ENCODE measurements at places on chromosomes 6 and 20.
A peak's percentile ranks its signal among the peaks of the same experiment; 100 is the strongest.

GRCh38 chr20:47818016-47818415 lies 32.7 kb upstream of the SULF2 start:
- DNase-seq, result no peak

DNA sequence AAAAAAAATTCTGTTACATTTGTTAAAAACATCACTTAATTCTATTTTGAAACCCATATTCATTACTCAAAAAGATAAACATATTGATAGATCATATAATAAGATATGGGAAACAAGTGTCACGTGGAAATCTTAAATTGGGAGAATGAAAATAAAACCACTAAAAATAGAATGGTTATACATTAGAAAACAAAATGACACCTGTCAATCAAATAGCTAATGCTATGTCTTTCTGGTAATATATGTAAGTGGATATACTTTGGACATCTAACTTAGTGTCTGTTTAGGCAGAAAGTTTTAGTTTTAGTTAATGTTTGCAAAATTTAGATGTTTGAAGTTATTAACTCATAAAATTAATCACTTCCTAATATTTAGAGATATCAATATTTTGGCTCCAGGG lies 95.1 kb upstream of the SIM1 start:
- DNase-seq, result no peak

- peak; percentile 71 for DNase-seq
These were observed 190.2 kb downstream of the TSHZ2 start for GRCh38 chr20:53162251-53162835.

GRCh38 chr6:126923807-126924206 lies 194.7 kb upstream of the RSPO3 start:
- no peak for DNase-seq

DNA sequence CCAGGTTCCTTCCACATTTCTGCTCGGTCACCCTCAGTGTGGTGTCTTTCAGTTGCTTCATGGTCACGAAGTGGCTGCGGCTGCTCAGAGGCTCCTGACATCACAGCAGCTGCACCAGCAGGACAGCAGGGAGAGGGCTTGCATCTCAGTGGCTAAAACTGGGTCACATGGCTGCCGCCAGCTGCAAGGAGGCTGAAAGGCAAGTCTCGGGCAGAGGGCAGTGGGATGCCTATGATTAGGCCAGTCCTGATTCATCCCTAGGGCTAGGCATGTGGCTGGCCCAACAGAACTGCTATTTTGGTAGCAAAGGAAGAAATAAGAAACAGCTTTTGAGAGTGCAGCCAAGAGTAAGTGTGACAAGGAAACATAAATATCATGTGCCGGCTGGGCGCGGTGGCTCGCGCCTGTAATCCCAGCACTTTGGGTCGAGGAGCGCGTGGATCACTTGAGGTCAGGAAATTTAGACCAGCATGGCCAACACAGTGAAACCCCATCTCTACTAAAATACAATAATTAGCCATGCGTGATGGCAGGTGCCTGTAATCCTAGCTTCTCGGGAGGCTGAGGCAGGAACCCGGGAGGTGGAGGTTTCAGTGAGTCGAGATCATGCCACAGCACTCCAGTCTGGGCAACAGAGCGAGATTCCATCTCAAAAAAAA lies 46.6 kb downstream of the RBM38 start:
- no peak for DNase-seq

- no peak for DNase-seq
These were observed 198.0 kb downstream of the SIM1 start for GRCh38 chr6:100266494-100267401.

GRCh38 chr6:146526192-146526591 lies 17.4 kb upstream of the RAB32 start:
- DNase-seq, result peak; percentile 22

DNA sequence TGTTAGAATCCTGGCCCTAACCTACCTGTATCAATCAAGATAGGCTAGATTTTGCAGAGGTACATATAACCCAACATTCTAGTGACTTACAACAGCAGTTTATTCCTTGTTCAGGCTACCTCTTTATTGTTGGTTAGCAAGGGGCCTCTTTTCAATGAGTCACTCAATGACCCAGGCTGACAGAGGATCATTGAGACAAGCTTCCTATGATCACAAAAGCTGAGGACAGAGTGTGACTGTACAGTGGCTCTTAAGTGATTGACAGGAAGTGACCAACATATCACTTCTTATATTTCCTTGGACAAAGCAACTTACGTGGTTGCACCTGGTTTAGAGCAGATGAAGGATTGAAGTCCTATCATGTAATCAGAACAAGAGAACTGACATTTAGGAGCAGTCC lies 740.9 kb downstream of the FRK start:
- peak; percentile 1 for DNase-seq

GRCh38 chr6:166595061-166595780 lies 8.7 kb upstream of the RAMACL start:
- DNase-seq, result peak; percentile 96

DNA sequence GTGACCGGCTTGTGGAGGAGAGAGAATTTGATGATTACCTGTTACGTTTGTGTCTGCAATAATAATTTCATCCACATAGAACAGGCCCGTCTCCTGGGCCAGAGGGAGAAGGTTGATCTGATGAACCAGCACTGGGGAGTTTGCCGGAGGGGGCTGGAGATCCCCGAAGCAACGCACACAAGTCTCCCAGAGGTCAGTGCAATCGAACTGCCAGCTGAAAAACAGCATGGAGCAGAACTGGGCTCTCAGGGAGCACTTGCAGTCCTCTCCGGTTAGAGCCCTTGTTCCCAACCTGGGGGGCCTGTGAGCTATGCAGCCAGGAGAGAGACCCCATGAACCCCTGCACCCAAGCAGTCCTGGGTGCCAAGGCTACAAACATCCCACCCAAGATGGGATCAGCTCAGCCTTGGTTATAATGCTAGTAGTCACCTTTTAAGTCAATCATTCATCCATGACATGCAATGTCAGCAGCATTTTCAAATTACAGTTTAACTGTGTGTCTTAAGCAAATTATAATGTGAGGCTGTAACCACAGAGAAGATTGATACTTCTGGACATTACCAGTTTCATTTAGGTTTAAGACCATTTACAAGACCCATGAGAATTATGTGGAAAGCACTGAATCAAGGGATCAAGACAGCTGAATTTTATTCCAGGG lies 34.2 kb downstream of the PKHD1 start:
- DNase-seq, result no peak

- no peak for DNase-seq
These were observed 51.8 kb downstream of the ELOVL4 start for GRCh38 chr6:79895382-79896074.

DNA sequence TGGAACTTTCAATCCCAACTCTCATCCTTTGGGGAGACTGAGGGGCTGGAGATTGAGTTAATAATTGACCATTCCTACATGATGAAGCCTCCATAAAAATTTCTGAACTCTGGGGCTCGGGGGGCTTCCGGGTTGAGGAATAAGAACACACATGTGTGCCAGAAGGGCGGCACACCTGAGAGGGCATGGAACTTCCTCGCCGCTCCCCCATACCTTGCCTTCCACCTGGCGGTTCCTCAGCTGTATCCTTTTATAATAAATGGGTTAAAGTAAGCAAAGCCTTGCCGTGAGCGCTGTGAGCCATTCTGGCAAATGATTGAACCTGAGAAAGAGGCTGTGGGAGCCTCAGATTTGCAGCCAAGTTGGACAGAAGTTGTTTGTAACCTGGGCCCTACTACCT lies 164.8 kb downstream of the LY86 start:
- no peak for DNase-seq

DNA sequence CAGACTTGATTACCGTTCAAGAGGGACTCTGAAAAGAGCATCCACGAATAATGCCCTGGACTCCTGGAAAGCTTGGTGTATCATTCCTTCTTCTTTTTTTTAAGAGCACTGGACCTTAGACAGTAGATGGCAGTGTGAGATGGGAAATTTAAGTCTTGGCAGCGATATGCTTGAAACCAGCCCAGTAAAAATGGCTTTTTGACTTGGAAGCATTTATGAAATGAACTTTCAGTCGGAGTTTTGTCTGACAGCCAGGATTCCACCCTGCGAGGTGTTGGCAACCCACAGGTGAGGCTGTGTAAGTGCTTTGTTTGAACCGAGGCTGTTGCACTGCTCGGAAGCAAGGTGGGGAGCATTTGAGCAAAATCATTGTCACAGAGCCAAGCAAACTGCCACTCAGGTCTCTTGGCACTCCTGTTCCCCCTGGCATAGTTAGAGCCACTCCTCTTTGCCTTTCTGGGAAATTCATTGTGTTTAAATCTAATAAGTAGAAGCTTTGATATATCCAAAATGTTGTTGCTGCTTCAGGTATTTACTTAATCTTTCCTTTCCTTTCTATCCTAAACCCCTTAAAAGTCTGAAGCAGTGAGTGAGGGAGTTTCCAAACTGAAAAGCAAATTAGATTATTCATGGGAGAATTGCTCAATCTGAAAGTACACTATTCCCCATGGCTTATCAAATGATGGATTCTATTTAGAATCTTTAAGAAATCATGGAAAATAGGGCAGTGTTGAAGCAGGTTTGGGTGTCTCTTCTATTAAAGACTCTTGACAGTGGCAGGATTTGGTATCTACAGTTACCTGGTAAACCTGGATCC lies 272.8 kb upstream of the SLC35B3 start:
- peak; percentile 21 for DNase-seq

DNA sequence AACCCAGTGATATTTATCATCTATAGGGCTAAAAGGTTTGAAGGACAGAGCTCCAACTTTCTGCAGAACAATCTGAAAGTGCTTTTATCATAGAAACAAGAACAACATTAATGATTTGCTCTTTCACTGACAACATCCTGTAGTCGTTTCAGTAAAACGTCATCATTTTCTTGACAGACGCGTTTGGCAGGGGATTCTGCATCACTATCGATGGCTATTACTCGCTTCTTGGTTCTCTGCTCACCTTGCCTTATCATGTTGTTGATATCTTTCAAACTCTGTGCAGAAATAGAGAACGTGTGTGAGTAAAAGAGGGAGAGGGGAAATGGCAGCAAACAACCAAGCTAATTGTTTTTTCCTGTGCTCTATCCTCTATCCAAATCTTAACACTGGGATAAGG lies 47.1 kb upstream of the SAMHD1 start:
- no peak for DNase-seq

- DNase-seq, result no peak
These were observed 6.4 kb downstream of the ZNF512B start for GRCh38 chr20:63963348-63963741.

DNA sequence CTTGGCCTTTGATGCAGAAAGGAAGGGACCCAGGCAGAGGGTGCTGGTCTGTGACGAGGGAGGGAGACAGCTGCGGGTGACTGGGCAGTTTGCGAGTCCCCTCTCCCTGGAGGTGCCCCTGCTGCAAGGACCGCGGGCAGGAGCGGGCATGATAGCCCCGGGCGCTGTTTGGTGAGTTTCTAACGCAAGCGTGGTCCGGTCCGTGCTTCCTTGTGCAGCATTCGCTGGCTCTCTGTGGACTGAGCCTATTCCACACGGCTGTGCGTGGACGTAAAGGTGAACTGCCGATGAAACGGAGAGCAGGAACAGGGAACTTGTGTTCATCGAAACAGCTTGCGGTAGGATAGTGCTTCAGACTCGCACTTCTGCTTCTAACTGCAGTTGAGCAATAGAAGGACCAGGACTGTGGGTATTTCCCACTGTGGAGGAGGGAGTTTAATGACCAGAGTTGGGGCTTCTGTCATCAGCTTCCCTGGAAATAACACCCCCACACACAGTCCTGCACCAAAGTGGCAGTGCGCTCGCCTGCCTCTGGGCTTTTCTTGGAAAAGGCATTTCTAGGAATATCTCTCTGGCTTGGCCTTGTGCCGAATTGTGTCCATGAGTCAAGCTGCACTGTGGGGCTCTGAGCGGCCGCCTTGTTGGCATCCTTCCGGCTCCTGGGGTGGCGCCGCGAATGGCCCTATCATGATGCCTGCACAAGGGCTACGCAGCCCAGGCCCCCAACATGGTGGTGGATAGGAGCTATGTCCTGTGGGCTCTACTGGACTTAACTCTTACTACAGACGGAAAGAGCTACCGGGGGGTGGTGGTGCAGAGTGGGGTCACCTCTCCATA lies 48.9 kb downstream of the DUSP22 start:
- DNase-seq, result no peak

DNA sequence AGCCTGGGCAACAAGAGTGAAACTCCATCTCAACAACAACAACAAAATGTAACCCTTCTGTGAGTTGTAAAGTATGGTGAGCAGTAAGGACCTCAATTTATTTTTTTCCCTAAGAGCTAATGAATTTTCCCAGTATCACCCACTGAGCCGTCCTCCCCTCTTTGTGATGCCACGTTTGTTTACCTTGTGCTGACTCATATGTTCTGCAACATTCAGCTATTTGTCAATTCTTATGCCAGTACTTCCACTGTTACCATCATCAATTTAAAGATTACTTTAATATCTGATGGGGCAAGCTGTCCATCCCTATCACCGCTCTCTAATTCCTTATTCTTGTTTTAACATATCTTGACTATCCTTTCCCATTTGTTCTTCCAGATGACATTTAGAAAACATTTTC lies 37.5 kb downstream of the MAK start:
- DNase-seq, result peak; percentile 11

DNA sequence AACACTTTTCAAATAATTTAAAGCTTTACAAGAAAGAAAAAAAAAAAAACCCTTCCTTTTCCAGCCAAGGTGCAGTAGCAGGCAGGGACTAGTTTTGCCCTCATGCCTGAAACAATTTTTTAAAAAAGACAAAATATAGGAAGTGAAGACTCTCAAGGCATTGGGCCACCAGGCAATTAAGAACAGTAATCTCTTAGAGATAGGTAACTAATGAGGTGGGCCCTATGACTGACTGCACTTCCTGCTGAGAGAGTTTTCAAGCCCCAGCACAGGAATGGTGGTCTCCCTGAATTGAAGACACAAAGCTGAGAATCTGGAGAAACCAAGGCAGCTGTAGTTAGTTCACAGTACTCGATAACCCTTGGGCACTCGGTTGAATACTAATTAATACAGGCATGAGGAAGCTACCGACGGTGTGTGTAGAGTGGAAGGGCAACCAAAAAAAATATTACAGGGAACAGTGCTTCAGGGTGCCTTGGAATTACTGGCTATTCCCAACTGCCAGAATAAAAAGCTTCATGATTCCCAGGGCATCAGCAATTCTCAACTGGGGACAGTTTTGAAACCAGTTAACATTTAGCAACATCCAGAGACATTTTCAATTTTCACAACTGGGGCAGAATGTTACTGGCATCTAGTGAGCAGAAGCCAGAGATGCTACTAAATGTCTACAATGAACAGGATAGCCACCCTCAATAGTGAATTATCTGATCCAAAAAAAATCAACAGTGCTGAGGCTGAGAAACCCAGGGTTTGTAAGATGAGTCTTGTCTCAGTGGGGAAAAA lies 36.0 kb upstream of the PLN start:
- DNase-seq, result no peak

GRCh38 chr6:39367700-39368099 lies 45.2 kb upstream of the KCNK16 start:
- DNase-seq, result no peak

- DNase-seq, result no peak
These were observed 32.8 kb upstream of the ENPP5 start for GRCh38 chr6:46203391-46204177.

All from fibroblast of skin of back (primary cell).